ENCODE measurements at places on chromosomes 1 and 21.

DNA sequence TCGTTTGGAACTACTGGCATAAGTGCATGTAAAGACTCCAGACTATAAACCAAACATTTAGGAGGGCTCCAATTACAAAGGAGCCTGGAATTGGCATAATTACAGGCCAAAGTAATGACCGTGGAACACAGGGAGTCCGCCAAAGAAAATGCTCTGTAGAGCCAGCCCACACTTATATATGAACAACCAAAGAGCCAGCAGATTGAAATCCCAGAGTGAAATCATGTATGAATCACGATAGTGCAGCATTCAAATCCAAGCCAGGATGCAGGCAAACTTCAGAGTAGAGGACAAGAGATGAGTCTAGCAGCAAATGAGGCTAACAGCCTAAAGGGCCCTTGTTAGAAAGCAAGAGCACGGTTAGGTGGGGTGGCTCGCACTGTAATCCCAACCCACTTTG, 13.1 kb downstream of the VPS26C start:
- DNase-seq, result no peak

GRCh38 chr1:194717941-194718340, 1531.5 kb upstream of the B3GALT2 start:
- peak; percentile 54 for DNase-seq

GRCh38 chr1:169692756-169693460, 18.5 kb downstream of the SELL start:
- DNase-seq, result no peak

- DNase-seq, result no peak
These were observed 106.3 kb downstream of the KCNT2 start for GRCh38 chr1:196501760-196502428.

DNA sequence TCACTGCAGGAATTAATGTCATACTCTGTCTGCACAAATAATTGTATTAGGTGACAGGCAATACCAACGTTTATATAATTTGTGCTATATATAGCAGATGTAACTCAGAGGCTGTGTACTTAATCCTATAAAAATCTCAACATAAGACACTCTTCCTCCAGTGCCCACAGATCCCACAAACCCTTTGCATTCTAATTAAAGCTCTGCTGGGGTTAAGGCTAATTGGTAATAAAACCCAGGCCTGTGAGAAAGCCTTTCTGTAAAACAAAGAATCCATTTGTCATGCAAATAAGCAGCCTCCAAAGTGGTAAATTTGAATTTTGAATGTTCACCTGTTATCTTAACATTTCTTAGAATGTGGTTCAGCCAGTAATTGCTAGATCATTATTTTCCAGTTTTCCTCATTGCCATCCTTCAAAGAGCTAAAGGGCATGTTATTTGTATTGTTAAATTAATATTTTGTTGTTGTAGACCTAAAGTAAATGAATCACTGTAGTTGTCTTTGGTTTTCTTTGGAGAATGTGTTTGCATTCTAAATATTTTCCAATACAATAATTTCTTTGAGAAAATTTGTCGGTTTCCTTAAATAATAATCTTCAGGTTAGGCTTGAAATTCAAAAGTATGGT, 46.3 kb upstream of the PRDX6 start:
- no peak for DNase-seq

- no peak for DNase-seq
These were observed 166.6 kb downstream of the CLEC20A start for GRCh38 chr1:178330153-178330552.

- DNase-seq, result no peak
These were observed 195.4 kb upstream of the IVNS1ABP start for GRCh38 chr1:185512442-185512841.

DNA sequence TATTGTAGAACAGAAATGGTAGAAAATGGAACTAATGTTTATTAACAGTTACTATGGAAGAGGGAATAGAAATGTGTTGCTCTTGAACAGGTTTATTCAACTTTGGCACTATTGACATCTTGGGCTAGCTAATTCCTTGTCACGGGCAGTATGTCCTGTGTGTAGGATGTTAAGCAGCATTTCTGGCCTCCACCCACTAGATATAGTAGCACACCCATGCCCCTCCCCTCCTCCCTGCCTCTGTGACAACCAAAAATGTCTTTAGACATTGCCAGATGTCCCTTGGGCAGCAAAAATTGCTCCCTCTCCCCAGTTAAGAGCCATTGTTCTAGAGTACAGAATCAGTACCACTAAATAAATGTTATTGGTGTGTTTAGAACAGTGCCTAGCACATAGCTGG, 91.4 kb upstream of the TPTE start:
- DNase-seq, result no peak

GRCh38 chr1:151713874-151714273, 2.7 kb downstream of the CELF3 start:
- no peak for DNase-seq
